Stimulated activated naive CD8-positive, alpha-beta T cell treated with anti-CD3 and anti-CD28 coated beads, Interleukin-15, Interleukin-2, amounts not matched to agents 100 U/mL and 50 U/mL, for 24 hours (primary cell): ENCODE measurements at places on chromosomes 6 and 20.

DNA sequence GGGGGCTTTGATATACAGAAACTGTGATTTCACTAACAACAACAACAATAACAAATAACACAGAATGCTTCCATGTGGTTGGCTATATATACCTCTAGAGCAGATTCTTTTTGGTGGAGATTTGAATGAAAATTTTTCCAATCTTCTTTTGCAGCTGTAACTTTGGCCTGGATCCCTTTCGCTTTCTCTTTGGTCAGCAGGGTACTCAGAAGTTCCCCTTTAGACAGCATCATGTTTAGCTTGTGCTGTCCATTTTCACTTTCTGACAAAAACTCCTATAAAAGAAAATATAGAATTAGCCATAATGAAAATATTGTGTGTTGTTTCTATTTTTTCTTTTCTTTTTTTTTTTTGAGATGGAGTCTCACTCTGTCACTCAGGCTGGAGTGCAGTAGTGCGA is 264.2 kb downstream of the SYNE1 start:
- DNase-seq = no peak

DNA sequence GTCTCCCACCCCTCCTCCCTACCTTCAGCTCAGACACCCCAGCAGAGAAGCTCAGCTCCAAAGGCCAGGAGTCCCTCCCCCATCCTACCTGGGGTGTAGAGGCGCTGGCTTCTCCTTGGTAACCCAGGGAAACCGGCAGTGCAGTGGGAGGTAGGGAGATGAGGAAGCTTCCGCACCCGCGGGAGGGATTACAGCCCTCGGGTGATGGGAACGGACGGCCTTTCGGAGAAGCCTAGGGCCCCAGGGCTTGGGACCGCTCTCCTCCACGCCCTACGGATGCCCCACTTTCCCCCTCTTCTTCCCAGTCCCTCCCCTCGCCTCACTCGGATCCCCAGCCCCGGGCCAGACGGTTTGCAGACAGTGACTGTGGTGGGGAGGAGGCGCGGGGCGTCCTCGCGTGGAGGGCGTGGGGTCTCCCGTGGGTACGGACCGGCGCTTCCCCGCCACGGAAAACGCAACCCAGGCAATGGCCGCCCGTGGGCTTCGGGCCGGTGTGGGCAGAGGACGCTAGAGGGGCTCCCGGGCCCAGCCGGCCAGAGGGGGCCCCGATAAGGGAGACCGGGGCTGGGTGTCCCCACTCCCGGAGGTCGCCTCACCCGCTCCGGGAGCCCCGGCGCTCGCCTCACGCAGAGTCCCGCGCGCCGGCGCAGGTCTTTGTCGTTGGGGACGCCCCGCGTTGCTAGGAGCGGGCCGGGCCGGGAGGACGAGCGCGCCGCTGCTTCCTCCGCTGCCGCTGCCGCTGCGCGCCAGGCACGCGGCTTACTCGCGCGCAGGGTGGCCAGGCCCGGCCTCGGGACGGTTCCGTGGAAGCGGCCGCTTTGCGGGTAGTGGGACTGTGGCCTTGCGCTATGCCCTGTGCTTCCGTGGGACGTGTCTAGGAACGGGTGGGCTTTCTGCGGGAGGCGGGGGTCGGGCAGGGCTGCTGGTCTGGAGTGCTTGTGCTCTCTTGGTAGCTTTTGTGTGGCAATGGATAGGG is 15.8 kb downstream of the AARS2 start:
- peak; percentile 68 for DNase-seq

DNA sequence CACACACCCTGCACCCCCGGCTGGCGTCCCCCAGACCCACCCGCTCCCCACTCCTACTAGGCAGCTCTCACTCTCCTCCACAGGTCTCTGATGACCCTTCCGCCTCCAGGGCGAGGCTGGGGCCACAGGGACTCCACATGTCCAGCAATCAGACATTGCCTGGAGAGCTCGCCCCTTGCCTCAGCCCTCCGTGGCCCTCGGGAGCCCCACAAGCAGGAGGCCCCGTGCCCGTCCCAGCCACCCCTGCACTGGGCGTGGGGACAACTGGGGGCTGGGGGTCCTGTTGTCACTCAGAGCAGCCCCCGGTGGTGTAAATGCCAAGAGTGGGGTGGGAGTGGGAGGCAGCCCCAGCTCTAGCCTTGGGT is 1.5 kb downstream of the COL20A1 start:
- DNase-seq = no peak

GRCh38 chr6:99991955-99992354 is 2.1 kb downstream of the MCHR2 start:
- no peak for DNase-seq

DNA sequence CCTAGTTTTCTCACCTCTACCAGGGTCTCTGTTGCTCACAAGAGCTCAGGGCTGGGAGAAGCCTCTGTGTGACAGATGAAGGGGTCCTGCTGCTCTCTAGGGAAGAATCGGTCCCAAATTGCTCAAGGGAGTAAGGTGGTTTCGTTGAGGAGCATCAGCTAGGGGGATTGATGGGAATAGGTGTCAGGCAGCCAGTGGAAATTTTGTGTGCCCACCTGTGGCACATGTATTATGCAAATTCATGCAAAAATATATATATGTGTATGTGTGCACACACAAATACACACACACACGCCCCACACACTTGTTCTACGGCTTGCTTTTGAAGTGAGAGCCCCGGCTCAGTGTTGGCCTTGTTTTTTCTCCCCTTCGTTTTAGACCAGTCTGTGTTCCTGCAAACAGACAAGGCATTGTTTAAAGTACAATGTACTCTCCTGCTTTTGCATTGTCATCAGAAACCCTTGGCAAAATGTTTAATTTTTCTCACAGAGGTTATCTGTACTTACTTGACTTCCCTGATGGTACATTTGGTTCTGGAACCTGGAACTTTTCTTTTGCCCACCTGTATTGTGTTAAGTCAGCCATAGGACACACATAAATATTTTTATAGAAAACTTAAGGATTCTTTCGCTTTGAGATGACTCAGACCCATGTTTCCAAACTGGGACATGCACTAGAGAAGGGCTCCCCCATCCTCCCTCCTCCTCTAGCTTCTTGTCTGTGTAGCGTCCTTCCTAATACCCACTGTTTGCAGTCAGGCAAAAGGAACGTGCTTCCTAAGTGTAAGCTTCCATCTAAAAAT is 26.7 kb downstream of the FOXO3 start:
- no peak for DNase-seq

- DNase-seq = no peak
Observed at GRCh38 chr6:99287523-99287922, 62.0 kb downstream of the FAXC start.

GRCh38 chr6:113894712-113895674 is 37.8 kb downstream of the MARCKS start:
- DNase-seq = no peak

- no peak for DNase-seq
Observed at GRCh38 chr6:149031201-149031858, 284.5 kb downstream of the UST start.
